NCI-H1417 treated with DMSO at 0.1 percent for 48 hours (cell line): ENCODE measurements at places on chromosomes 7 and 10.

- DNase-seq = no peak
Measured at GRCh38 chr10:45463244-45464116, 89.5 kb downstream of the ALOX5 start.

GRCh38 chr7:50657912-50658311 is 92.7 kb upstream of the DDC start:
- DNase-seq = no peak

GRCh38 chr10:7333961-7334641 is 76.7 kb downstream of the SFMBT2 start:
- no peak for DNase-seq

DNA sequence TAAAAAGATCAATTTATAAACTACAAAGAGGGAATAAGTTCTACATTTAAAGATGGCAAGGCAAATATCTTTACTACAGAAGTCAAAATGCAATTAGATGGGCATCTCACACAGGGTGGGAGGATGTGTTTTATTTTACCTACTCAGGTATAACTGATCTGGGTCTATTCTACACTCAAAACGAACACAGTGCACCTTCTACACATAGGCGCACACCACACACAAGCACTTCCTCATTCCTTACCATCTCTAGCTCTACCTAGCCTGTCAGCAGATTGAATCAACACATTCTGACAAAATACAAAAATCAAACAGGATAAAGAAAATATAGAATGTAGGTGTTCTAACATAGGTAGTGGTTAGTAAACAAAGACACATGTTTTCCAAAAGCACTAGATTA is 64.8 kb downstream of the SGCE start:
- DNase-seq = no peak

- DNase-seq = no peak
Measured at GRCh38 chr10:14953424-14954000, 384 bp downstream of the DCLRE1C start.

DNA sequence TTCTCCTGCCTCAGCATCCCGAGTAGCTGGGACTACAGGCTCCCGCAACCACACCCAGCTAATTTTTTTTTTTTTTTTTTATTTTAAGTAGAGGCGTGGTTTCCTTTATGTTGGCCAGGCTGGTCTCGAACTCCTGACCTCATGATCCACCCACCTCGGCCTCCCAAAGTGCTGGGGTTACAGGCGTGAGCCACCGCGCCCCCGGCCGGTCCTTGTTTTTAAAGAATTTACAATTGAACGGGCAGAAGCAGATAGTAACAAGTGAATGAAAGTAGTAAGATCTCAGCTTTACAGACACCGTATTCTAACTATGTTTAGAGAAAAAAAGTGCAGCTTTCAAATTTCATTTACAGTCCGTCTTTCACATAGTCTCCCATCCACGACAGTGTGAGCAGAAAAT is 112.5 kb upstream of the VWC2 start:
- DNase-seq = no peak

- DNase-seq = no peak
Measured at GRCh38 chr10:78749898-78750297, 318.9 kb upstream of the ZMIZ1 start.

- no peak for DNase-seq
Measured at GRCh38 chr10:1942478-1942877, 205.2 kb upstream of the ADARB2 start.

DNA sequence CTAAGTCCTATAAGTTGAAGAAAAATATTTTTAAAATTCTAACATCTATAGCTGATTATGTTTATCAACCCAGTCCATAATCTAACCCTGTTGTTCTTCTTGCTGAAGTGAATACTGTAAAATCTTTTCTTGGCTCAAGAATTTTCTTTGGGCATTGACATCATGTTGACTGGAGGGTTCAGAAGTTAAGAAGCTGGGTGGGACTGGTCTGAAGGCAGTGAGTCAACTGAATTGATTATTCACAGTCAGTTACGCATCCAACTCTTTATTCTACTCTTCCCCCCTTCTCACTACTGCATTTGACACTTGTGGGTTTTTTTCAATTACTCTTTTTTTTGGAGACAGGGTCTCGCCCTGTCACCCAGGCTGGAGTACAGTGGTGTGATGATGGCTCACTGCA is 31.0 kb downstream of the DENND2A start:
- DNase-seq = no peak

- DNase-seq = no peak
Measured at GRCh38 chr7:91959023-91959422, 18.4 kb downstream of the AKAP9 start.

GRCh38 chr7:124452186-124452585 is 313.4 kb downstream of the GPR37 start:
- DNase-seq = no peak

DNA sequence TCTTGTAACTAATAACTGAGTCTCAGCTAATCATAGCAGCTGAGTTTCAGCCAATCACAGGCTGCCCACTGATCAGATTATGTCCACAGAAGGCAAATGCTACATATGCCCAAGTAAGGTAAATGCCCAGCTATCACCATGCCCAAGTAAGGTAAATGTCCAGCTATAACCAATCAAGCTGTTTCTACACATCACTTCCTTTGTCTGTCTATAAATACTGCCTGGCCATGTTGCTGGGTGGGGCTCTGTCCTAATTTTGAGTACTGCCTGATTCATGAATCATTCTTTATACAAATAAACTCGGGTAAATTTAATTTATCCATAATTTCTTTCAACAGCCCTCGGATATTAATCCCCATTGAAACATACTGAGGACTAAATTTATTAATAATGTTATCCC is 312.4 kb downstream of the CACNA2D1 start:
- DNase-seq = no peak

DNA sequence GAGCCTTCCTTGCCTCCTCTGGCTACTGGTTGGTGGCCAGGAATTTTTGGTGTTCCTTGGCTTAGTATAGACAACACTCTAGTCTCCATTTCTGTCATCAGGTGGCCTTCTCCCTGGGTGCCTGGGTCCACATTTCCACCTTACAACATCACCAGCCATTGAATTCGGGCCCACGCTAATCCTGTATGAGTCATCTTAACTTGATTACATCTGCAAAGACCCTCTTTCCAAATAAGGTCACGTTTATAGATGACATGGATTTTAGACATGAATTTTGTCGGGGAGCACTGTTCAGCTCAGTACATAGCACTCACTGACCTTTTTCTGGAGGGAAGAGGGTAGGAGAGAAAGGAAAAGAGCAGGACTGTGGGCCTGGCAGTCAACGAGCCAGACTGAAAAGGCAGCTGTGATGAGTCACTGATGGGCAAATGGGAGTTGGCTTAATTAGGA is 39.4 kb downstream of the MMRN2 start:
- DNase-seq = no peak

DNA sequence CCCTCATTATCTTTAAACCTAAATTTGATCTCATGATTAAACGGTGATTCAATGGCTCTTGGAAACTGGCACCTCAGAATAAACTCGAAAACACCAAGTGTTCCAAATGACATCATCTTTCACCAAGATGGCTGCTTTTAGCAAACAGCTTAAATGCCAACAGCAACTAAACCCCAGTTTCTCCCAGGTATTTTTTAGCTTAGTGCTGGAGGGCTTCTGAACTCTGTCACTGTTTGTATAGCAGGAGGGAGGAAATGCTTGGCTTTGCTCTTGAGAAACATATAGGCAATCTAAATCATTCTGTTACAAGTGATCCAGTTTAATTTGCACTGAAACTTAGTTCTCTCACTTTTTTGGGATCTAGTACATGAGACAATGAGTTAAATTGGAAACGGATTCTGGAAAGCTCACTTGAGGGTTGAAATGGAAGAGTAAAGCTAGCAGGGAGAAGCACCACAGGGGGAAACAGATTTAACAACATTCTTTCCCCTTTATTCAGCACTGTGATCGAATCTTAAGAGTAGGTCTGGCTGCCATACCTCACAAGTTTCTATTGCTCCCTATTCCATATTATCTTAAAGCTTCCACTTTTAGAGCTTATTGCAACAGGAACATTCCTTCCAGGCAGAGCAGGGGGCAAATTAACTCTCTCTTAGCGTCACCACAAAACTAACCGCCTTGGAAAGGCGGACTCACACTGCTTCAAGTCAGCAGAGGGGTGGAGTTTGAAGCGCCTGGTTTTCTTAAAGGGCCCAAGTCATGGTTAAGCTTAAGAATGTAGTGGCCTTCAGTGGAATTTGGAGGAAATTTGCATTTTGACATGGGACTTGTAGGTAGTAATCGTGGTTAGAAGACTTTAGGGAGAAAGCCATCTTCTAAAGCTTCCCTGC is 1.8 kb upstream of the CCDC6 start:
- no peak for DNase-seq

DNA sequence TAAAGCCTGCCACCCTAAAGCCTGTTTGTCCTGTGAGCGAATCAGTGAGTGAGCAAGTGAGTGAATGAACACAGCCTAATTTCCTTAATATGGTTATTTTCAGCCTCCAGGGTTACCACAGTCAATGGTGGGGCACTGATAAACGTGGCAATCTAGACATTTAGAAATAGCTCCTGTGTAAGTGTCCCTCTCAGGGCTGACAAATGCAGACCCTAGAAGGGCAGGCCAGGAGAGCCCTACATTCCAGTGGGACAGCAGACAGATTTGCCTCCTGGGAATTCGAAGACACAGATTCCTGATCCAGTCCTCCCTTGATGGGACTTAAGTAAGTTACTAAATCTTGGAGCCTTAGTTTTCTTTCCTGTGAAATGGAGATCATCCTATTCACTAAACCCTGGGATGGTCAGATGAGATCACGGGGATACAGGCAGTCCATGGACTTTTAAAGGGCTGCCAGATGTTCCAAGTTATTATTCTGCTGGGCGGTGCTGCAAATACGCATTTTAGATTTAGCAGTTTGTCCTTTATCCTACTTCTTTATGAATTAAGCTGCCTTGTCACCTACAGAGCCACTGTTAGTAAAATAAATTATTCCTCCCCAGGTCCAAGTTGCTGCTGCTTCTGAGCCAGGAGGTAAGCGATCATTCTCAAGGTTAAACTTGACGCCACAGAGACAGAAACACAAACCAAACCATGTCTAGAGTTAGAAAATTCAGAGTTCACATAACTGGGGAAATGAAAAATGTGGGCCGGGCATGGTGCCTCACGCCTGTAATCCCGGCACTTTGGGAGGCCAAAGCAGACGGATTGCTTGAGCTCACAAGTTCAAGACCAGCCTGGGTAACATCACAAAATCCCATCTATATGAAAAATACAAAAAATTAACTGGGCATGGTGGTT is 54.8 kb upstream of the TM9SF3 start:
- no peak for DNase-seq

DNA sequence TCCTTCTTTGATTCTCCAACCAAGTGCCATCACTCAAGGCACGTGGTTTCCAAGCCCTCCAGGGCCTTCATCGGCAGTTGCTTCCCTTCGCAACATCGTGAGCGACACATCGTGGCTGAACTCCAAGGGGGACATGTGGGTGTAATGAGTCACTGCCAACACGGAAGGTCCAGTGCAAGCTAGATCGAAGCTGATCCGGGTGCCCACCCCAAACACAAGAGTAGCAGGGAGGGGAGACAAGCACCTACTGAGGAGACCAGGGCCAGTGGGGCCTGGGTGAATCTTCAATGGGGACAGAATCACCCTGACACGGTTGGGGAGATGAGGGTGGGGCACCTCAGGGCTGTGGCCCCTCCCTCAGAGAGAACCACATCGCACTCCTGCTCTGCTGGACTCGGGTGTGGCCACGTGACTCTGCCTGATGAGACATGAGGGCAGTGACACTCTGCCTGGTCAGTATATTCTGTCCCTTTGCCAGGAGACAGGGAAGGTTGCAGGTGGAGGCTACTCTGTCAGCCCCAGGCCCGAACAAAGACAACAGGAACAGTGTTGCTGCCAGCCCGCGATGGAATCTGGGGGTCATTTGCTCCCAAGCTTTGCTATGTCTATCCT is 36.8 kb upstream of the HSPA12A start:
- DNase-seq = no peak

DNA sequence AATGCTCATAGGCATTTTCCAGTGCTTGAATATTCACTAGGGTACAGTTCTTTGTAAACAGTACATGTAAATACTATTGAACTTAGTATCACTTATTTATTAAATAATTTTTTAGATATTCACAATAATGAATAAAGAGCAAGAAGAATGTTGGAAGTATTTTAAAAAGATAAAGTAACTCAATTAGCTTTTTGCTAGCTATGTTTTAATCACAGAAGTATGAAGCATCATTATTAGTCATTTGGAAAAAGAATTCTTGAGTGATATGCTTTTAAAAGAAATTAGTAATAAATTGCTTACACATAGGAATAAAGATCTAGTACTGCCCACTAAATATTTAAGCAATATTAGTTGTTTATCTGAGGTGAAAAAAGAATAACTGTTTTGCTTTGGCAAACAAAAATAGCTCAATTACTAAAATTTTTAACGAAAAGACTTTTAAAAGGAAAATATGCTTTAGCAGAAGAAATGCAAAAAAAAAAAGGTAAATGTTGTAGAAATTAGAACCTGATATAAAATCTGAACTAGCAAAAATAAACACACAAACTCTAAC is 66.5 kb downstream of the SGMS1 start:
- no peak for DNase-seq
